Activated CD8-positive, alpha-beta memory T cell treated with anti-CD3 and anti-CD28 coated beads for 4 hours (primary cell): ENCODE measurements at places on chromosomes 3 and 15.

- DNase-seq: no peak
These were observed 67.8 kb downstream of the ITGA11 start for GRCh38 chr15:68364028-68364659.

DNA sequence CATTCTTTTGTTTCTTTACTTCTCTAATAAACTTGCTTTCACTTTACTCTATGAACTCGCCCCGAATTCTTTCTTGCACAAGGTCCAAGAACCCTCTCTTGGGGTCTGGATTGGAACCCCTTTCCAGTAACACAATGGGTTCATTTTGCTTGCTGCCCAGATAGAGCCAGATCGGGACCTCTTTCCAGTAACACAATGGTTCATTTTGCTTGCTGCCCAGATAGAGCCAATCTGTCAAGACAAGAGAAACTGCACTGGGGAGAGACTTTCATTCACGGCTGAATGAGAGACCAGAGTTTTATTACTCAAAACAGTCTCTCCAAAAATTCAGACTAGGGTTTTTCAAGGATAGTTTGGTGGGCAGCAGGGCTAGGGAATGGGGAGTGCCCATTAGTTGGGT is 25.4 kb downstream of the METTL6 start:
- DNase-seq: no peak

- no peak for DNase-seq
These were observed 196.8 kb upstream of the AGTR1 start for GRCh38 chr3:148500881-148501280.

GRCh38 chr3:194305356-194306108 is 45.6 kb downstream of the CPN2 start:
- DNase-seq: no peak

DNA sequence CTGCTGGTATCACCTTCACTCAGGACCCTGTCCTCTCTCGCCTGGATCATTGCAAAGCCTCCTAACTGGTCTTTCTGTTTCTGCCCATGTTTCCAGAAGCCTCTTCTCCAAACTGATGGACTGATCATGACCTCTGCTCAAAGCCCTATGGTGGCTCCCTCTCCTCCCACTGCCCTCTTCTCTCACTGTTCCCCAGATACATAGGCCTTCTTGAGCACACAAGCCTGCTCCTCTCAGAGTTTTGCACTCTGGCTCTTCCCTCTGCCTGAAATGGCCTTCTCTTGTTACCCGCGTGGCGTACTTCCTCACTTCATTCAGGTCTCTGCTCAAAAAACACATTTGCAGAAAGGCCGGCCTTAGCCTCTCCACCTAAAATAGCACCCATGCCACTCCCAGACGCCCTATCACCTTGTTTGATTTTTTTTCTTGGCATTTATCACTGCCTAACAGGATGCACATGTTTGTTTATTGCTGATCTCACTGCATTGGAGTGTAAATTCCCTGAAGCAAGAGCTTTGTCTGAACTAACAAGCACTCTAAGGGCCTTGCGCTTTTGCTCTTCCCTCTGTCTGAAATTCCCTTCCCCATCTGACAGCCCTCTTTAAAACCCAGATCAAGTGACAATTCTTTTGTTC is 1.4 kb upstream of the ETFA start:
- DNase-seq: no peak

GRCh38 chr3:34276342-34276741 is 477.9 kb downstream of the PDCD6IP start:
- DNase-seq: no peak

DNA sequence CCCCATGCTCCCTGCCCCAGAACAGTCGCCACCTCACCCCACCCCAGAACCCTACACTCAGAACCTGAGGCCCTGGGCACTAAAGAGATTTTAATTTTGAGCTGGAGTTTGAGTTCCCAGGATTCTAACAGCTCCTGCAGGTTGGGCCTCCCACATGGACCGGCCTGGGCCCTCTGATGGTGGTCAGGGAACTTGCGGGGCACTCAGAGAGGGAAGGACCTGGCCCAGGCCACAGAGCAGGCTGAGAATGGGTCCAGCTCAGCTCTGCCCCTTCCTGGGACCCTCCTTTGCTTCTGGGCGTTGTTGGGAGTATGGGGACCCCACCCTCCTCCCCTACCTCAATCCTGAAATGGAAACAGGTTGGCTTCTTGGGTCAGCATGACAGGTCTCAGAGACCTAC is 1.1 kb upstream of the SEMA3G start:
- no peak for DNase-seq

GRCh38 chr3:100992231-100993012 is 799 bp downstream of the ABI3BP start:
- no peak for DNase-seq

- no peak for DNase-seq
These were observed 70.1 kb upstream of the CDV3 start for GRCh38 chr3:133503409-133503808.

- no peak for DNase-seq
These were observed 15.0 kb downstream of the BHLHE40 start for GRCh38 chr3:4994144-4994730.

GRCh38 chr3:125107861-125108567 is 52.2 kb upstream of the HEG1 start:
- DNase-seq: no peak

DNA sequence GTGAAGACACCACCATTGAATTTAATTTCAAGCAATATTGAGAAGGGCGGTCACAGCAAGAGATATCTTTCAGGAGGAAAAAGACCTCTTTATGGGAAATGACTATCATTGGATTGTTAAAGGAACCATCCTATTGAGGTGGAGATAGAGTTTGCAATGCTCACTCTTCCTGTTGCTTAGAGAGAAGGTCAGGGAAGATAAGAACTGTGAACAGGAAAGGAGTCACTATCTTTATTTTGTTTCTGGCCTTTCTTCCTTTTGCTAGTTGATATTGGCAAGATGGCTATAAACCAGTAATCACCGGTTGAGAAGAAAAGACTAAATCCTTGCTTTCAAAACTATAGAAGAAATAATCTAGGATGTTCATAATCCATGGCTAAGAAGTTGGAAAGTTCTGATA is 112.1 kb upstream of the TMEM108 start:
- DNase-seq: no peak

- no peak for DNase-seq
These were observed 42.1 kb downstream of the CRABP1 start for GRCh38 chr15:78382114-78382880.

DNA sequence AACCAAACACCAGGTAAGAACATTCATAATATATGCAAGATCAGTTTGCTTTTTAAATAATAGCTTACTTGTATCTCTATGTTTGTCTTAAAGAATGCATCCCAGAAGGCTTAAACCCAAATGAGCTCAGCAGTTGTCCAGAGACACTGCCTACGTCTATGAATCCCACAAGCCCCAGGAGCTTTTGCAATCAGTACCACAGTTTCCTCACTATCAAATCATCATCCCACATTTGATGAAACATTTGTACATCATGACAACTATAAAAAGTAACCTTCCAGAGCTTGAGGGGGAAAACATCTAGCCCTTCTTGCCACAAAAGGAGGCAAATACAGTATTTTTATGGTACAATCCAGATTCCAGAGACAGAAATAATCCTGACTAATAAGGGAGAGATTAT is 63.7 kb downstream of the ATP8B4 start:
- no peak for DNase-seq

- no peak for DNase-seq
These were observed 6.6 kb downstream of the TP63 start for GRCh38 chr3:189637750-189638149.

DNA sequence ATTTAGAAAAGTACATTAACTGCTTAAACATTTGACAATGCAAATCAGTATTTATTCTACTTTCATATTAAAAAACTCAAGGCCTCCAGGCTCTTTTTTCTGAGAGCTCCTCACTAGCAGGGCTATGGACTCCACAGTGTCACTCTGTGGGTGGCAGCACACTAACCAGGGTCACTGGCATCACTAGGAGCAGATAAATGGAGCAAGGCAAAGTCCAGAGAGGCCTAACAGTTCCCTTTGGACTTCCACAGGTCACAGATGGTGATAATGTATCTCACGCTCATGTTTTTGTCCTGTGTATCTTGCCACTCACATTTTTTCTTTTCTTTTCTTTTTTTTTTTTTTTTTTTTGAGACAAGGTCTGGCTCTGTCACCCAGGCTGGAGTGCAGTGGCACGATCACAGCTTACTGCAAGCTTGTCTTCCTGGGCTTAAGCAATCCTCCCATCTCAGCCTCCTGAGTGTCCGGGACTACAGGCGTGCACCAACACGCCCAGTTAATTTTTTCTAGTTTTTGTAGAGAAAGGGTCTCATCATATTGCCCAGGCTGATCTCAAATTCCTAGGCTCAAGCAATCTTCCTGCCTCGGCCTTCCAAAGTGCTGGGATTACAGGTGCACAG is 7.8 kb downstream of the SPG21 start:
- no peak for DNase-seq

DNA sequence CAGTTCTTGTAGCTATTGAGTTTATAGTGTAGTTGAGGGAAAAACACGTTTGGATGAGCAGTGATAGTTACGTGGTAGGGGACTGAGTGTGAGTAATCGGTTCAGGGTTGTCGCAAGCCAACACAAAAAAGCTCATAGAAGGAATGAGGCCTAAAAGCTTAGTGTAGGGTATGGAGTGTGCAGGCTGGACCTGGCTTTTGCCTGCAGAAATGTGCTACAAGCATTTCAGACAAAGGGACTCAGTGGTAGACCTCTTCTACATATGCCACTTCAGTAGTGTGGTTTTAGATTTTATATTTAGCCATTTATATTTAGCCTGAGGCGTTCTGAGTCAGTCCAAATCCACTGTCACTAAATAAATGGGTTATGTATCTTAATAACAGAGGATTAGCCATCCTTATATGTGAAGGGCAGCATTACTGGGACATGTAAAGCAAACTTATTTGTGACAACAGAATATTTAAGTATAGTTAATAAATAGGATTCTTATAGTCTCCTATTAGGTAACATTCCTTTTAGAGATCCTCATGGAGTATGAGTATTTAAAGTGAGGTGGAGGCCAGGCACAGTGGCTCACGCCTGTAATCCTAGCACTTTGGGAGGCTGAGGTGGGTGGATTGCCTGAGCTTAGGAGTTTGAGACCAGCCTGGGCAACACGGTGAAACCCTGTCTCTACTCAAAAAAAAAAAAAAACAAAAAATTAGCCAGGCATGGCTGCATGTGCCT is 21.8 kb downstream of the ATP2C1 start:
- DNase-seq: no peak

DNA sequence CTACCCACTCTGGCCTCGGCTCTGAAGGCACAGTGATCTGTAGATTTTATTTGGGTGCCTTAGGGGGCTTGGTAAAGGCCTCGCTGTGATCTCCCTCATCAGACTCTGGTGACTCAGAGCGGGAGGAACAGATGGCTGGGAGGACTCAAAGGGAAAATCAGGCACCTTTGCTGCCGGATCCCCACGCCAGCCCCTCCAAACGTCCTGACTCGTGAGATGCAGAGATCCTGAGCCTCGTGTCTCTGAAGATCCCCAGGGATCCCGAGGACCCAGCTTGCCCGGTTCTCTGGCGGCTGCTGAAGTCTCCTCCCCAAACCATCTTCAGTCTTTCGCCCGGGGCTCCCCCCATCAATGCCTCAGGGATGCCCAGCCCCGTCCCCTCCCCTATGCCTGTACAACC is 32.8 kb downstream of the MUC20 start:
- DNase-seq: no peak

- DNase-seq: no peak
These were observed 204.6 kb downstream of the PLCL2 start for GRCh38 chr3:17089314-17089700.

DNA sequence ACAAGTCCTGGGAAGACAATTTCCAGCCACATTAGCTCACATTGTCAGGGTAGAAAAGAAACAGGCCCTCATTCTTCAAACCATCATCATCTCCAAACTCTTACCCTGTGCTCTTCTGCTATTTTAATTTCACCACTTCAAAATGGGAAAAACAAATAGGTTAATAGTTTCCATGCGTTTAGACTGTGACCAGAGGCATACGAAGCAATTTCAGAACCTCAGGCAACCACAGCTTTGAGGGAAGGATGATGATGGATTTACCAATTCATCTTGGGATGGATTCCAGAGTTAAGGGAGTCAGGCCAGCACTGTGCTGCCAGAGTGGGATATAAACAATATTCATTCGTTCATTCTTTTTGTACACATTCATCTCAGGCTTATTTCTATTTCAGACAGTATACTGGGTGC is 307.8 kb upstream of the TPRG1 start:
- no peak for DNase-seq

- no peak for DNase-seq
These were observed 47.0 kb downstream of the MTHFS start for GRCh38 chr15:79849789-79850188.

DNA sequence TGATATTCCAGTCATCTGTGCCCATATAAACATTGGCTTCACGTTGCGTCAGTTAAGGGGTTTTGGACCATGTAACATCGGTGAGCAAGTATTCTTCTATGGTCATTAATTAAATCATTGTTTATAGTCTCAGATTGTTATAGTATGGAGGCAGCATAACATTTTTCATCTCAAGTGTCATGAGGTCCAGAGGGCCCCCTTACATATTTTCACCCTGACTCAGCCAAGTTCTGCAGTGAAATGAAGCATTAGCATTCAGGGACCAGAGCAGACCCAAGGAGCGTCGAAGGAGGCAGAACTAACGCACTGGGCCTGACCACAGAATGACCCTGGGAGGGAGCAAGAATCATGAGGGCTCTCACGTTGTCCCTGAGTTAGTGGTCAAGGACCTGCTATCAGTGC is 171.5 kb downstream of the LRTM1 start:
- DNase-seq: no peak

DNA sequence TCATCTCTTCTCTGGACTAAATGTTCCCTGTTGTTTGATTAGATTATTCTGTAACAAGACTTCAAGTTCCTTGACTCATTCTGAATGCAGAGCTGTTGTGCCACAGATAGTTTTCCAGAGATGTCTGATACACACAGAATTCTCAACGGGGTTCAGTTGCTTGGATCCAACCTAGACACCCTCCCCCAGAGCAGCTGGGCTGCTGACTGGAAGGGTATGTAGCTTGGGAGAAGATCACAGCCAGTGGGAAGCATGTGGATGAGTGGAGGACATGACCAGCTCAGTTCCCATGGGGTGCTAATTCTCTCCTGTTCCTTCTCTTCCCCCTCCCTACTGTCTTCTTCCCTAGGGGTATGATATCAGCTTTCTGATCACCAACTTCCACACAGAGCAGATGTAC is 6.6 kb upstream of the TTLL3 start:
- no peak for DNase-seq

DNA sequence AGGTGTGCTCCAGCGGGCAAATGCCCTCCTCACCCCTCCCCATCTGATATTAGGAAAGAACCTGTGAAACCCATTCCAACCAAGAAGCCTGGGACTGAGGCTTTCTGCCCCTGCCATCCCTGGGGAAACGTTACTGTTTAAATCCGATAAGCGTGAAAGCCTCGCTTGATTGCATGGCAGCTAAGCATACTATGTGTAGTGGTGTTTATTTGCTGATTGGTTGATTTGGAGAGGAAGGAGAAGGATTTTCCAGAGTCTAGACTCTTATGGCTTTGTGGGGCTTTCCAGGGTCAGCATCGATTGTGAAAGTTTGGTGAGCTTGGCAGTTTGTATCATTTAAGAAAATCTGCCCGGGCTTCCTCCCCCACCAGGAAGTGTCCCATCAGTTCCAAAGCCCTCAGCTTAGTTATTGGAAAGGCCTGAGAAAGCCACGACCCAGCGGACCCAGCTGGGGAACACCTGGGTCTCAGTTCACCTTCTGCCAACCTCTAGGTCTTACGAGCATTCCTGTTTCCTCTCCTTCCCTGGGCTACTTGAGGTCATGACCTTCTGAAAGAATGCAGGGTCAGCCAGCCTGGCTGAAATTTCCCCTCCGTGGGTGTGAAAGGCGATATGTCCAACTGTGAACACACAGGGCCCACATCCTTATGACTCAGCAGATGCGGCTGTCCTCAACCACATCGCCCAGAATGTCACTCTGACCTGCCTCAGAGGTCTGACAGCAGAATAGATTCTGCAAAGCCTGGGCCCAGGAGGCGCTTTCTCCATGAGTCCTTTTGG is 62.8 kb upstream of the HERC1 start:
- DNase-seq: no peak
